ENCODE measurements at places on chromosomes 6 and 20.

- no peak for DNase-seq
These were observed 92.5 kb upstream of the NXT1 start for GRCh38 chr20:23257848-23258746.

GRCh38 chr6:158575550-158575949, 15.7 kb downstream of the TMEM181 start:
- DNase-seq = no peak

DNA sequence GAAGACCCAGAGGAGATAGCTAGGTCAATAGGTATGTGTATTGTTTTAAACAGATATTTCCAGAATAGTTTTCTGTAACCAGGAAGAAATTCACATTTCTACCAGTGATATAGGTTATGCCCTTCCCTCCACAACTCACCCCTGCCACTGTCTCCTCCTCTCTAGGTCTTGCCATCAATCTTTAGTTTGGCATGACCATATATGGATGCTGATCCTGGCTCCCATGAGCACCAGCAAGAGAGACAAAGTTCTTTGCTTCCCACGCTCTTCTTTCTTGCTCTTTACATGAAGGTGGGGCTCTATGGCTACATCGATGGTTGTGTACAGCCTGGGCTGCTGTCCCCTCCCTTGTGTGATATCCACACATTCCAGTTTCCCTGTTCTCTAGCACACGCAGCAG, 459.4 kb upstream of the ID4 start:
- no peak for DNase-seq

GRCh38 chr20:38700141-38700540, 24.1 kb upstream of the SLC32A1 start:
- no peak for DNase-seq

DNA sequence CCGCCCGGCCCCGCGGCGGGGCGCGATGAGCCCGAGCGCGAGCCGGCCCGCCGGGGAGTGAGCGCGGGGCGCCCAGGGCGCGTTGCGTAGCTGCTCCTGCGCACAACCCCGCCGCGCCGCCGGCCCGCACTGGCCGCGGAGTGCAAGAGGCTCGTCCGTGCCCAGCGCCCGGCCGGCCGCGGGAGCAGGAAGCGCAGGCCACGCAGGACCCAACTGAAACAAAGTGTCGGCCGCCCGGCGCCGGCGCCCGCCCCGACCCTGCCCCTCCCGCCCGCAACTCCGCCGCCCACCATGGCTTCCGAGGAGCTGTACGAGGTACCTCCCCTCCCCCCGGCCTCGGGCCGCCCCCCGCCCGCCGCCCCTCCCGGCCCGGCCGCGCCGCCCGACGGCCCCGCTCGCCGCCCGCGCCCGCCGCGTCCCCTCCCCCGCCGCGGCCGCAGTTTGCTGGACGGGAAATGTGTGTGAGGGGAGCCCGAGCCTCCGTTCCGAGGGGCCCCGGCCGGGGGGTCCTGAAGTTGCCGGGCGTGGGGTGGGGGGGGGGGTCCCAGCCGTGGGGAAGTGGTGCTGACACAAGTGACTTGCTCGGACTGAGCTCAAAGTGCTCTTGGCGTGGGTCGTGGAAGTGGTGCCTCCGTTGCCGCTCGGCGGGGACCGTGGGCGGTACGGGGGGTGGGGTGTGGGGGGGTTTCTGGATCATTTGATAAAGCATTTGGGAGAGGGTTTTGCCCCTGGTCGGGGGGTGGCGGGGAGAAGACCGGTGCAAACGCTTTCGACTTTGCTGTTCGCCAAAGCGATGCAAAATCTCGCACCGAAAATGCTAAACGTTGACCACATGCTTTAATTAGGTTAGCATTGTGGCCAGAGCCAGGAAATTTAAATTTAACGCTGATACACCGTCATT, 539 bp downstream of the CDYL start:
- DNase-seq = peak; percentile 36

DNA sequence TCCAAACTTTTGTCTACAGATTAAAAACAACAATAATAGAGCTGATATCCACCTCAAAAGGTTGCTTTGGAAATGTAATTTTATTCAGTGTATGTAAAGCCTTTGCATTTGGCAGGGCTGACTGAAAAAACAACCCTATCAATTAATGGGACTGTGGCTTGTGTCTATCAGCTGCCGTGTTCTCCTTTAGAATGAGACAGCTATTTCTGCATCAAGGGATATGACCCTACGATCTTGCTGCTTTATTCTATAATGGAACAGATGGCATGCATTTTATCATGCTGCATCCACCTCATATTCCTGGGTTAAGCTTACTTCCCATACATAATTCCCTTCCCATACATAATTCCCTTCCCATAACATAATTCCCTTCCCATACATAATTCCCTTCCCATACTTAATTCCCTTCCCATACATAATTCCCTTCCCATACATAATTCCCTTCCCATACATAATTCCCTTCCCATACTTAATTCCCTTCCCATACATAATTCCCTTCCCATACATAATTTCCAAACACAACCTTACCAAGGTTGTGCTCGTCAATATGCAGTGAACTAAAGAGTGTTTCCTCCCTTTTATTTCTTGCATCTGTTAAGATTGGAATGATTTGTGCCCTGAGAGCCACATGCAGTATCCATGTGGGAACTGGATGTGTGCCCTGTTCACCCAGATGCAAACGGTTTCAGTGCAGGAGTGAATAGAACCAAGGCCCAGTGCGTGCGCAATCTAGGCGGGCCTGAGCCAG, 26.8 kb downstream of the SERPINB6 start:
- no peak for DNase-seq

GRCh38 chr20:40494248-40494647, 194.8 kb downstream of the MAFB start:
- DNase-seq = no peak

DNA sequence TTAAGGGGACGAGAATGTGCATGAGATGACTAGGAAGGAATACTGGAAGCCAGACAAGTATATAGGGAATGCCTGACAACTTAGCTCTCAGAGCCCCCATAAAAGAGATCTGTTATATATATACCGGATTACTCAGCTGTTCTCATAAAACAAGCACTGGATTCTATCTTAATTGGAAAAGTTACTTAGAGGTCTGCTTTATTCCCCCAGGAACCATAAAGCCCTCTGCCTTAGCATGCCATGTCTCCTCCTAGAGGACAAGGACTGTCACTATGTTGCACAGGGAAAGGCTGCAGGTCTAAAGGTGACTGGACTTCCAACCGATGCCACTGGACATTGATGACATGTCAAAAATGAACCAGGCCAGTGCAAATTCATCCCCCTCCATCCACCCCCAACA, 6.4 kb downstream of the EXOC2 start:
- DNase-seq = no peak

DNA sequence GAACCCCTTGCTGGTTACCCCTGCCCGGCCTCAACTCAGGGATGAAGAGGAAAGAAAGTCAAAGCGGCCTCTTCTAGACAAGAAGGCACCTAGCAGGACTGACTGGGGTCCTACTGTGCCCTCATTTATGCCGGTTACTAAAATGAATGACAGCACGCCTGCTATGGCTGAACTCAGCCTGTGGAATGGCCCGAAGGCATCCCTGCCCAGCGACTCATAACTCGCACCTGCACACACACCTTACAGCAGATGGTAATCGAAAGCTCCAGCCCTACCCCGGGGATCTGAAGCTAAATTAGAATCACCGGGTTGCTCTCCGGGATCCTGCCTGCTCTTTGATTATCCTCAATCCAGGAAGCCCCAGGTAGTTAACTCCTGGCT, 747 bp upstream of the TXNDC5 start:
- no peak for DNase-seq

- no peak for DNase-seq
These were observed 141.7 kb downstream of the RFX6 start for GRCh38 chr6:117018771-117019170.

- DNase-seq = no peak
These were observed 5.3 kb downstream of the POPDC3 start for GRCh38 chr6:105174512-105174911.

GRCh38 chr6:169271877-169272216, 18.2 kb upstream of the THBS2 start:
- no peak for DNase-seq

DNA sequence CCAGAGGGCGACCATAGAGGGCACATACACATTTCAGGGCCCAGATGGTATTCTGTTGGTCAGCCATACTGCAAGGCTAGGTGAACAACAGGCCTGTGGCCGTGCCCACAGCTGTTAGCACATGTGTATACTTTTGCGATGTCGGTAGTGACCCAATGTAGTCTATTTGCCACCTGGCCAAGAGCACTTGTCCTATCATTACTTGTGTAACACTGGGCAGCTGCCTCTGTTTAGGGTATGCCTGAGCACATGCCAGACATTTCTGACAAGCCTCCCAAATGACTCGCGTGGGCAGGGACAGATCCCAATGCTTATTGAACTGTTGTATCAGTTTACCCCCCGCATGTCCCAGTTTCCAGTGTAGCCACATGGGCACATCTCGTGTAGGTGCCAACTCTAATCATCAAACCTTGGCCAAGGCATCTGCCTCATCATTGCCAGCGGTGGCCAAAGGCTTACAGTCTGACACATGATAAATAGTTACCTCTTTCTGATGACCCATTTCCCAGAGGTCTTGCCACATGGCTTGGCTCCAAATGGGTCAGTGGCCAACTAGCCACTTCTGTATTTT, 74.4 kb upstream of the FBXL4 start:
- DNase-seq = no peak

DNA sequence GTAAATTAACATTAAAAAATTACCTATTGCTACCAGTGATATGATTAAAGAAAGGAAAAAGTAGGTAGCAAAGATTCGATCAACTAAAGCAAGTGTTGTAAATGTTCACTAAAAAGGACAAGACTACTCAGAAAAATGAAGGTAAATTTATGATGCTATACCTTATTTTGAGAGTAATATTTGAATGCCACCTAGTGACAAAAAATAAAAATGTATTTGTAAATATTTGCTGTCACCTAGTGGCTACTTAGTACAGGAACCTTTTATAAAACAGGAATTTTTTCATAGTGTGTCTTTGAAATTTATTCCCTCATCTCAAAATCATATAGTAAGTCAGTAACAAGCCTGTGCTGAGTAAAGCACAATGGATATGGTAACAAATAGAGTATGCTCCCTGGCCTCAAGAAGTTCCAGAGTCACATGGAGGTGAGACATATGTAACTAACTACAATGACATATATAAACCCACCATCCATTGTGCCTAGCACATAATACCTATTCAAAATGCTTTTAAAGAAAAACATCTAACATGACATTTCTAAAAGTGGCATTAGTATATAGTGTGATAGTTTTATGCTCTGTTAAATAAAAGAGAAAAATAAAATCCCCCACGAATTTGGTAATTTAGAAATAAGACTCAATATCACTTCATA, 193.1 kb upstream of the SIM1 start:
- DNase-seq = no peak

GRCh38 chr20:63807654-63808053, 23.4 kb downstream of the ZBTB46 start:
- no peak for DNase-seq

GRCh38 chr20:50186151-50186885, 4.3 kb upstream of the CEBPB start:
- DNase-seq = peak; percentile 89

DNA sequence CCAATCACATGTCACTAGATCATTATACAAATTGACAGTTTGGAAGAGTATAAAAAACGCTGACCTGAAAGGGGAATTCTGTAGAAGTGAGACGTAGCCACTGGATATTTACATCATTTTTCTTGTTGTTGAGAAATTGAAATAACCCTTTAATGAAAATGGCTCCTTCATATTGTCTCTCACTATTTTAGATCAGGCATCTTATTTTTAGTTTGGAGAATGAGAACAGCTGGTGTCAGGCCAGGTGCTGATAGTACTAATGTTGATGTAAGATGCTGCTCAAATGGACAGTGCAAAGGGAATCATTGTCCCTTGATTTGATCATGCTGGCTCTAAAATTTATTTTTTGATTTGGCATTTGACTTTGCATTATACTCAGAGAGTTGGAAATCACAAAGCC, 17.4 kb downstream of the NKAIN2 start:
- DNase-seq = peak; percentile 17

DNA sequence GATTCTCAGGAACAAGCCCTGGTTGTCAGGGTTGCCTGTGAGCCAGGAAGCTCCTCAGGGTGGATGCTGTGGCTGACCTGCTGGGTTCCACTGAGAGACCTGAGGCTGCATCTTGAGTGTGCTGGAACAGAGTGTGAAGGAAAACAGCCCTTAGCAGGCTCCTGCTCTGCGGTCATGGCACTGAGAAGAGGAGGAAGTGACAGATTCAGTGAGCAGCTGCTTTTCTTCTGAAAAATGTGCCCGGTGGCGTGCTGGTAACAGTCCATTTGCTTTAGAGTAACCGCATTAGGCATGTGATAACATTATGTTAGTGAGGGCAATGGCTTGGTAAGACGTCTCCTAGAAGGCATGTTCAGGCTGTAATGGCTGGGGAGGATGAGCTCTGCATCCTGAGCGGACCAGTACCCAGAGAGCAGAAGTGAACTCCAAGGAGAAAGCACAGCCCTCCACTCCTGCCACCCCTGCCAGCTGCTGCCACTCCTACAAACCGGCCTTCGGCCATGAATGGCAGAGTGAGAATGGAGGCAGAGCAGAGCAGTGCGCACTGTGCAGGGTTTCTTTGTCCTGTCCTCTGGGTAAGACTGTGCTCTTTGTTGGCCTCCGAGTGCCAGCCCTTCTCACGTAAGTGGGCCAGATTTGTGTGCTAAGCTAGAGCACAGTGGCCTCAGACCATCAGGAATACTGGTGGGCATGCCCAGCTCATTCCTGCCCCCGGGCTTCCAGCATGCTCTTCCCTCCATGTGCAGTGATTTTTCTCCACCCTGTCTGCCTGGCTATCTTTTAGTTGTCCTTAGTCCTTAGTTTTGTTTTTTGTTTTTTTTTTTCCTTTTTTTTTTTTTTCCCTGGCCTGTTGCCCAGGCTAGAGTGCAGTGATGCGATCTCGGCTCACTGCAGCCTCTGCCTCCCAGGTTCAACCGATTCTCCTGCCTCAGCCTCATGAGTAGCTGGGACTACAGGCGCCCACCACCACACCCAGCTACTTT, 98.1 kb upstream of the VSTM2L start:
- DNase-seq = peak; percentile 34

GRCh38 chr6:131958542-131959470, 7.6 kb upstream of the CCN2 start:
- DNase-seq = no peak

DNA sequence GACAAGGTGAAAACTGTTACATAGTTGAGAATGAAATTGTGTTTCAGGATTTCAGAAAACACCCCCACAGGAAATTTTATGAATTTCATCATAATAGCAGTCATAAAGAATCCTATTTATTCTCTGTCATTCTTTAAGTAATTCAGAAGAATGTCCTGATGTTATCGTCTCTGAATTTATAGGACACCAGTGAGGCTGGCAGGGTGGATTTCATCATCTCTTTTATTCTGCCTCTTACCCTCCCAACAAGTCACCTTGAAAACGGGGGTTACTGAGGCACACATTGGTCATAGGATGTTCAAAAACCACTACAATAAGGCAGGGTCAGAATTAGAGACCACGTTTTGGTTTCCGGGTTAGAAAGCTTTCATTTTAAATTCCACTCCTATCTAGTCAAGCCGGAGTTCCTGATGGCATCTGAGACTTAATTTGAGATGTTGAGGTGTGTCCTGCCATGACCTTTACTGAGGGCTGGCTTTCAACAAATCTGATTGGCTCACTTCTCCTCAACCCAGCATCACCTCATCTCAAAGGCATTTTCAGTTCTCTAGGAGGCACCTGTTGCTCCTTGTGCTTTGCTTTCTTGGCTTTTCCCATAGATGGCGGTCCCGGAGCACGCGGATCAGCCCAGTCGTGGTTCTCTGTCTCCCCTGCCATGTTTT, 230.6 kb upstream of the SUPT3H start:
- DNase-seq = no peak

All from retina (tissue), 1 donor.